ENCODE measurements at places on chromosomes 12 and 14.

GRCh38 chr14:62745496-62745895 is 299.8 kb downstream of the KCNH5 start:
- no peak for DNase-seq

GRCh38 chr12:13523536-13524307 is 327.2 kb downstream of the EMP1 start:
- DNase-seq, result no peak

- DNase-seq, result no peak
These were observed at the start of gene BIN2 for GRCh38 chr12:51323966-51324895. TSS of gene BIN2 (minus strand) at chr12:51324174. CDS start at chr12:51324102, 72 bp downstream.

DNA sequence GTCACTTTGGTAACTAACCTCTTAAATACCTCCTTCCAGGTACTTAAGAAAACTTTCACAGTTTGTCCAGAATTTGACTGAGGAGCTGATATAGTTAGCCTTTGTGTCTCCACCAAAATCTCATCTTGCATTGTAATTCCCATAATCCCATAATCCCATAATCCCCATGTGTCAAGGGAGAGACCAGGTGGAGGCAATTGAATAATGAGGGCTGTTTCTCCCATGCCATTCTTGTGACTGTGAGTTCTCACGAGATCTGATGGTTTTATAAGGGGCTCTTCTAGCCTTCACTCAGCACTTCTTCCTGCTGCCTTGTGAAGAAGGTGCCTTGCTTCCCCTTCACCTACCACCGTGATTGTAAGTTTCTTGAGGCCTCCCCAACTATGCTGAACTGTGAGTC is 7.8 kb upstream of the NOVA1 start:
- no peak for DNase-seq

- no peak for DNase-seq
These were observed 61.7 kb upstream of the RFLNA start for GRCh38 chr12:124233041-124233796.
